ENCODE measurements at places on chromosomes 1 and 21.

DNA sequence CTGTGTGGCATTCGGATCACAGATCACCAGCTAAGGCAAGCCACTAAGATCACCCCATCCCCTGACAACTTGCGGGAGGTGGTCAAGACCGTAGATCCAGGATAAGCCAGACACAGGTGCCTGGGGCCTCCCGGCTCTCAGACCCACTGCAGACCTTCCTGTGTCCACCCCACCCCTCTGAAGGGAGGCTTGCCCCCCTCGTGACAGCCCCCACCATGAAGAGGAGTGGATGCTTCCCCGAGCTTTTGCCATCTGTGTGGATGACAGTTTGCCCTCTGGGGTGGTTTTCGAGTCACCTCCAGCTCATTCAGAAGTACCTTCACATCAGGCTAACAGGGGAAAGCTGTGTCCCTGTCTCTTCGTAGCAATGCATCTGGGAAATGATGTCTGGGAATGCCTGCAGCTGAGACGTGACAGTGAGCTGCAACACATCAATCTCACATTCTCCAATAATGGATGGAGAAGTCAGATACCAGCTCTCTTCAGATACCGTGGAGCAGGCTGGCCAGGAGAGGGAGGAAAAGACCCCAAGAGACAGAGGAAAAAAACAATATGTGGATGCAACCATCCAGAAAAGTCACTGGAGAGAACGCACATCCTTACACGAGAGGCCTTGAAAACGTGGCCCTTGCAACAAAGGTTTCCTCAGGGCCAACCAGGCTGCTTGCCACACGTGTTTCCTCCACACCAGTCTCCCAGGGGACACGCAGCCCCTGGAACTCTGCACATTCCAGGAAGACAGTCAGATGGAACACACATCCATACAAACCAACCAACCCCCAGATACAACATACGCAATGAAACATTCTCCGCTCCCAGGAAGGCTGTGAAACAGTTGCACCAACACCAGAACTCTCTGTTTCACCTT, 20.4 kb upstream of the FHAD1 start:
- no peak for DNase-seq

GRCh38 chr1:31621847-31622730, 4.6 kb downstream of the HCRTR1 start:
- no peak for DNase-seq

GRCh38 chr1:165316153-165316772, 40.3 kb downstream of the LMX1A start:
- no peak for DNase-seq

- no peak for DNase-seq
Observed at GRCh38 chr1:164695956-164696665, 137.1 kb downstream of the PBX1 start.

DNA sequence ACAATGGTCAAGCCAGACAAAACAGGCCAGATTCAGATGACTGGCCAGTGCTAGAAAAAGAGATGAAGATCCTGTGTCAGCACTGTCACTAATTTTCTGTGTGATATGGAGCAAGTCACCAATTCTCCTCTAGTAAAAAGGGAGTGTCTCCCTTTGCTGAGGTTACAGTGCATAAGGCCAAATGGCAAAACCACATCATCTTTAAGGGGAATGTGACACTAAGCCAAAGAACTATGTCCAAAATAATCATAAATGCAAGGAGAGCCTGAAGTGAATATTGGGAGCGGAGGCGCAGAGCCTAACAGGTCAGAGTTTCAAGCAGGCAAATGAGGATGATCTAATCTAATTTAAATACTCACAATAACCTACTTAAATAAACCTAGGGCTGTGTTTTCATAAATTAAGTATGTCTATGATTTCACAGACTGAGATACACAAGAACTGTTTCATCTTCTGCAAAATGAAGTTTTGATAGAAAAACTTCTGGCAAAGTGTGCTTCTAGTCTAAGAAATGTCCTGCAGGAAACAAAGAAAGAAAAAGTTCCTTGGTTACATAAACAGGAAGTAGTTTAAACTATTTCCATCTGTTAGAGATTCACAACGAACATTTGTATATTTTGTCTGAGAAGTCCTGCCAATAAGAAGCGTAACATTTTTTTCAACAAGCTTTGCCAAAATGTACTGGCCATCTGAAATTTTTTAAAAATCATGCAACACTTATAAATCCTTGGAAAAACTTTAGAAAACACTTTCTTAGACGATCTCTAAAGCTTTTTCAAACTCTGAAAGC, 290.2 kb downstream of the LRRC40 start:
- DNase-seq: no peak

- DNase-seq: no peak
Observed at GRCh38 chr1:6392809-6393399, 663 bp downstream of the ACOT7 start.

- DNase-seq: no peak
Observed at GRCh38 chr1:34380526-34381124, 203.9 kb downstream of the C1orf94 start.

All from central memory CD8-positive, alpha-beta T cell (primary cell).